ENCODE measurements at places on chromosomes 3 and 15. TPM values are rescaled to one million over a fixed set of nuclear protein-coding genes. Genes with fewer than 3 reads are reported as not detected.

GOLGA8G gene
- not detected for total RNA-seq

CA12 gene
- total RNA-seq = 0.75 TPM

ZNF445 gene
- total RNA-seq = 6.5 TPM

SLC12A8 gene
- total RNA-seq = 2.6 TPM

FETUB gene
- total RNA-seq = not detected

TEX55 gene
- total RNA-seq = not detected

ITIH4 gene
- 18.8 TPM for total RNA-seq

GOLGA6B gene
- total RNA-seq = not detected

RTP3 gene
- not detected for total RNA-seq

SEMA6D gene
- 41.1 TPM for total RNA-seq

DNA sequence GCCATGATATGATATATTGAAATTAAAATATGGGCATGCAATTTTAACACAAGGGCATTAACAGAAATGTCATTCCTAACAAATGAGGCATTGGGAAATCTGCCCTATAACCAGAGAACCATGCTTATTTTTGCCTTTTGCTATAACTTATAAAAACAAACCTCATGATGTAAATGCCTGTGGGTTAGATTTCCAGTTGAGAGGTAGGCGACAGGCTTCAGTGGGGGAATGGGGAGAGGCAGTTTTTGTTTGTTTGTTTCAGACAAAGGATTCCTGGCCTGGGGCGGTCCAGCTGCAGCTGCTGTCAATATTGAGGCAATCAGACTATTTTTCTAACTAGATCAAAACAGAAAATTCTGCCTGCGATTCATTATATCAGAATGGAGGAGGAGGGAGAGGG lies 490.4 kb upstream of the CFAP20DC start:
- DNase-seq = no peak

DNA sequence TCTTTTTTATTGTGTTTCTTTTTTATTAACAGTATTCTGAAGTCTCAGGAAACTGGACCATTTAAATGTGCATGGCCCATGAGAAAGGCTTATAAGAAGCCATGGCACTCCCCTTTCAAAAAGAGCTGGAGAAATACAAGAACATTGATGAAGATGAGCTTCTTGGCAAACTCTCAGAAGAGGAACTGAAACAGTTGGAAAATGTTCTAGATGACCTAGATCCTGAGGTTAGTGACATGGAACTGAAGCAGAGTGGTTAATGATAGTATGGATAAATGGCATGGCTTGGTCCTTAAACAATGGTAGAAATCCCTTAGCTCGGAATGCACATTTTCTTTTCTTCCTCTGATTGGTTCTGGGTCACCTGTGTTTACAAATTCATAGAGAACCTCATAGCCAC lies 14.9 kb downstream of the TMOD2 start:
- DNase-seq = no peak

DNA sequence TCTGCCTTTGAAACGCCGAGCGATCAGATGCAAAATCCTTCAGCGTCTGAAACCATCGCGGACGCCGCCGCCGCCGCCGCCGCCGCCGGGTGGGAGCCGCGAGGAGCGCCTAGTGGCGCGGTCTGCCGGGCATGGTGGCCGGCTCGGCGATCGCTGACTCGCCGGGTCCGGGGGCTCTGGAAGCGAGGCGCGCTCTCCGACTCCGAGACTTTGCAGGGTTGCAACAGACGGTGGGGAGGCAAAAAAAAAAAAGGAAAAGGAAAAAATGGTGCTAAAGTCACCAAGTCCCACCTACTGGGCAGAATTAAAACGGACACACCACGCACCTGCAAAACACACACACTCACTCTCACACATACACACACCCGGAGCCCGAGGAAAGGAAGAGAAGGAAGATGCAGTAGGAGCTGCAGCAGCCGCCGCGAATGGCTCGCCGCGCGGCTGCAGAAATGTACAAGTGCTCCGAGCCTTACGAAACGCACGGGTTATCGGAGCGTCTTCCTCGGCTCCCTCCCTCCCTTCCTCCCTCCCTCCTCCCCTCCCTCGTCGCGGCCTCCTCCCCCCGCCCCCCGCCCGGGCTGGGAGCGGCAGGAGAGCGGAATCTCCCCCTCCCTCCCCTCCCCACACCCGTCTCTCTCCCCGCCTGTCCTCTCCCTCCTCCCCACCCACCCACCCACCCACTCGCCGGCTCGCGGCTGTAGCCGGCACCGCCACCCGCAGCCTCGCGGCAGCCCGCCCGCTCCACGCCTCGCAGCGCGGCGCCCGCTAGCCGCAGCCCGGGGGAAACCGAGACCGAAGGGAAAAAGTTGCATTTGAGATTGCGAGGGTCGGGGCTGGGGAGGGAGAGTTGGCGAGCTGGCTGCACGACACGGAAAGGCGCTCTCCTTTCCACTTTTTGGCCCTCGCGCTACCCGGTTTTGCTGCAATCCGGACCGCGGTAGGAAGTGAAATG lies at the start of gene NTRK3:
TSS of gene NTRK3 (minus strand) at position 461 of the 952 bp plus-strand sequence. CDS start 586 bp downstream, outside the sequence.
- no peak for DNase-seq

DNA sequence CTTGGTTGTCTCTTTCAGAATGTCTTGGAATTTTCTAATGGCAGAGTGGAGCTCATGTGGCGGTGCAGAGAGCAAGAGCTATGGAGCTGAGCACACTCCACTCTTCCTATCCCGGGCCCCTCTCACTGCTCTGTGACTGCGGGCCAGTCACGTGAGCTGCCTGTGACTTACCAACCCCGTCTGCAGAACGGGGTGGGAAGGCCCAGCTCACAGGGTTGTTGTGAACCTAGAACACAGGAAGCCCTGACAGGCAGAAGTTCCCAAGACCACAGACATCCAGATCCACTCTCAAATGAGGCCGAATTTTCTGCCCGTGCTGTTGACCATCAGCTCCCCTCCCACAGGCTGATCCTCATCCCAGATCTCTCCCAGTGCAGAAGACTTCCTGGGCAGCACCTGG lies 35.5 kb upstream of the PLXNA1 start:
- DNase-seq = no peak

DNA sequence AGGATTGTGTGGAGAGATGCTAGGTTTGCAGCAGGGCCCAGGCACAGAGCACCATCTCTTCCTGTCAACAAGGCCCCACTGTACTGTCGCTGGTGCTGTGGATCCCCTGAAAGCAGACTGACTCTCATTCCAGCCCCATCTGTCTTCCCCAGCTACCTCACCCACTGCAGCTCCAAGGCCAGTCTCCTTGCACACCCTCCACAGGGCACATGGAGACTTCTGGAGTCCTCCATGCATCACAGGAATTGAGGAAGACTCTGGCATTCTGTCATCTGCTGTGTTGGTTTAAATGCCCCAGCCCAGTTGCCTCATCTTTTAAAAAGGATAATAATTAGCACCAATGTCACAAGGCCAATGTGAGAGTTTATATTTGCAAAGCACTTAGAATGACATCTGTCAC lies 301.2 kb downstream of the RPLP1 start:
- no peak for DNase-seq

GRCh38 chr3:33789183-33789954 lies 9.1 kb upstream of the PDCD6IP start:
- no peak for DNase-seq

GRCh38 chr3:108757404-108757982 lies at the start of gene RETNLB:
Gene RETNLB, minus strand, starts transcription at chr3:108757410. Its CDS starts 225 bp downstream, at chr3:108757185.
- DNase-seq = no peak

- no peak for DNase-seq
Measured at GRCh38 chr15:96362011-96362754, 31.7 kb downstream of the NR2F2 start.

DNA sequence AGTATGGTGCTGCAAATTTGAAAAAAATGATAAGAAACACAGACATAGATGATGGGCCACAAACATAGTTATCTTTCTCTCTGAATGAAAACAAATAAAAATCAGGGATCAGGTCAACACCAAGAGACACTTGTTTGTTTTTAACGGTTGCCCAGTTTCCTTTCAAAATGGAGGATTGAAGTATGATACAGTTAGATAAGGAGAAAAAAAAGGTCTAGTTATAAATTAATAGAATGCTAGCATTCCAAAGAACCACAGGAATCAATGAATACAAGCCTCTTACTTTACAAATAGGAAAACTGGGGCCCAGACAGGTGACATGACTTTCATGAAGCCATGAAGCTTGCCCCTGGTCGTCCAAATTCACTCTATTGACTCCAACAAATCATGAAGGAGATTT lies 305.1 kb downstream of the ZNF621 start:
- no peak for DNase-seq

DNA sequence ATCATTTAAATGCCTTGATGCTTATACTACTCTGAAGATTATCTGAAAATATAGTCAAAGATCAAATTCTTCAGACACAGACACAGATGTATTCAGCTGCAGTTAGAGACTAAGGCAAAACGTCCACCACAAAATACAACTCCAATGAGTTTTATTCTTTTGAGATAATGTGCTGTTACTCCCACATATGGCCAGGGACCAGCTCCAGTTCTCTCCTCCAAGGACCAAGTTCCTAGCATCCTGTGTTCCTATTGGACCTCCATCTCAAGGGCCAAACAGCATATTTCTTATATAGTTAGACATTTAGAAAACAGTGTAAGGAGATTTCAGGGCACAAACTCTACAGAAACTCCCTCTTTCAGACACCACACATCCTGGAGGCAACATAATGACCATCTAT lies 27.1 kb downstream of the IP6K1 start:
- DNase-seq = no peak

DNA sequence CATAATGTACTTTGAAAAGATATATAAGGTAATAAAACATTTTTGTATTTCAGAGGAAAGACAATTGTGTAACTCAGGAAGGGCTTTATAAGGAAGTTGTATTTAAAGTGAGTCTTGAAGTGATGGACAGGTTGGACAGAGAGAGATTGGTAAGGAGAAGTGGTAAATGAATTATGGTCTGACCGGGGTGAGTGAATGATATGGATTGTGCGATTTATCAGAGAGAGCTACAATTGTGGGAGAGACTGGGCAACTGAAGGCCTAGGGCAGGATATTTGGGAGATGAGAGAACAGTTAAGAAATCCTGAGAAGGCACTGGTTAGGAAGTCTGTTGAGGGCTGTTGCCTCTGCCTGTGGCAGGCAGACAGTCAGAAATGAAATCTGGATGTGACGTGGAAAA lies 14.8 kb downstream of the IL1RAP start:
- DNase-seq = no peak

DNA sequence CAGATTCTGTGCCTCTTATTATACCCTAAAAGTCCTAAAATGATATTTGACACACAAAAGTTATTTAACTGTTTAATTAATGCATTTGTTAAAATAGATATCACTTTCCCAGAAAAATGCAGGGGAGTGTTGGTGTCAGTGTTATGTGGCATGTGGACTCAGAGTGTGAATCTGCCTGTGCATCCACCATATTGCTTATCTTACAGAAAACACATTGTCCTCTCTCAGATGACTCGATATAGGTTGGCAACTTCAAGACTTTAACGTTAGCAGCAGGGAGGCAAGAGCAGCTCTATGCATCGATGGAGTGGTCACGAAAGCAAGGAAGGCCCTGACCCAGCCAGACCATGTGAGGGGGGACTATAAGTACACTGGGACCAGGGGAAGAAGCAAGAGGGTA lies 165.4 kb upstream of the DCBLD2 start:
- no peak for DNase-seq

DNA sequence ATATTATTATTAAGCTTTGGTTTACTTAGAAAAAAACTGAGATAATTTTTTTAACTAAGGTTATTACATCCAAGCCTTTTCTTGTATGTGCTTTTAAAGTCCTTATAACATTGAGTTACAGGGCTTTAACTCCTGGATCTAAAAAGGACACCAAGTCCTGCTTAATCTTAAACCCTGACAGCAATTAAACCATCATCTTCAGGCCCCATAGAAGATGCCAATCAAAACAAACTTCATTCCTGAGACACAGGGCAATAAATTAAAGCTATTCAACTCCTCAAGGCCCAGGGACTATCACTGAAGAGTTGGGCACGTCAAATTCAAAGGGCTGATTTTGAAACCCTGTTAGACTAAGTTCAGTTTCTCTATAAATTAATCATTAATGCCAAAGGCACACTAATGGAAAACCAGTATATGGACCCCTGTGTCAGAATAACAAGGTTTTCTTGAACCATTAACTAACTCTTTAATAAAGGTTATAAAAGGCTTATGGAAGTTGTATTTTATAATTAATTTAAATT lies 1152.6 kb downstream of the NSUN3 start:
- no peak for DNase-seq

GRCh38 chr15:77871852-77872371 lies 205.6 kb downstream of the TBC1D2B start:
- DNase-seq = no peak

GRCh38 chr15:25711164-25711563 lies 152.0 kb downstream of the ATP10A start:
- DNase-seq = no peak

- no peak for DNase-seq
Measured at GRCh38 chr3:14127516-14128161, 2.8 kb downstream of the TMEM43 start.

- no peak for DNase-seq
Measured at GRCh38 chr15:31457631-31458526, 131.2 kb downstream of the KLF13 start.

DNA sequence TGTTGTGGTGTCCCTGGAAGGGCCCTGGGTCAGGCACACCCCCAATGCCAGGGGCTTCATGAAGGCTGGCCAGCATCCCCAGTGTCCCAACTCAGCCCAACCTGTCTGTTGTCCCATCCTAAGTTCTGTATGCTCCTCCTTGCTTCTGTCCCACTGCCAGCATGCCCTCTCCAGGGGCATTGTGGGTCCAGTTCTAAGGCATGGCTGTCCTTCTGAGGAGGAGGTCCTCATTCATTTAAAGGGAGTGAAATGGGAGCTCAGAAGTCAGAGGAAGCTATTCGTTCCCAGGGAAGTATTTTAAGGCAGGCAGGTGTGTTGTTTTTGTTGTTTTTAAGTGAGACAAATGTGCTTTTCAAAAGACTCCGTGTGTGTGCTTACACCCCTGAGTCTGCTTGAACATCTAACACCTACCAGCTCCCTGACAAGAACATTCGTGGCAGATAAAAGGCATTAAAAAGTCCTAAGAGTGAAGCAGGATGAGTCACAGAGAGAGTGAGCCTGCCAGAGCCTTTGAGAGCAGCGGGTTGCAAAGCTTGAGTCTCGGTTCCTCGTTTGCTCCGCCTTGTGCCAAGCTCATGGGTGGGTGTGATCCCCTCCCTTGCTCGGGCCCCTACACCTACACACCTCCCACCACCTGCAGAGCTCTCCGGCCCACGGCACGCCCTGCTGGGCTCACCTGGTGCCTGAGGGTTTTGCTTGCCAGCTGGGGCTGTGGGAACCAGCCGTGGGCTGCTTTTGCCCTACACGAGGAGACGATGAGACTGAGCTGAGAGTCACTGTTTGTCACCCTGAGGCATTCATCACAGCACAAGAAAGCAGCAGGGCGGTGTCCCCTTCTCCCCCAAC lies 183.4 kb upstream of the TOPAZ1 start:
- no peak for DNase-seq
